Upper lobe of right lung (tissue), 1 donor: ENCODE measurements at places on chromosomes 1 and 21. TPM values are rescaled to one million over a fixed set of nuclear protein-coding genes. Genes with fewer than 3 reads are reported as not detected.

GRCh38 chr1:46053734-46054133, 78.7 kb downstream of the PIK3R3 start:
- no peaks in the 10 kb centered on the region for H3K36me3 ChIP-seq
- H3K4me3 ChIP-seq, result no peak overlapping the region
- H3K27ac ChIP-seq, result no peak overlapping the region
- DNase-seq, result no peak
- H3K4me1 ChIP-seq, result no peaks in the 10 kb centered on the region

- H3K4me3 ChIP-seq, result no peak overlapping the region
- no peak for DNase-seq
- no peaks in the 10 kb centered on the region for H3K27me3 ChIP-seq
- no peaks in the 10 kb centered on the region for H3K36me3 ChIP-seq
- H3K27ac ChIP-seq, result no peak overlapping the region
Observed at GRCh38 chr1:162924179-162924578, 63.2 kb upstream of the CCDC190 start.

GRCh38 chr1:234768171-234768568, 158.2 kb upstream of the IRF2BP2 start:
- no peaks in the 10 kb centered on the region for H3K36me3 ChIP-seq
- H3K27ac ChIP-seq, result no peak overlapping the region
- H3K4me1 ChIP-seq, result peaks cover 14% of the 10 kb centered on the region
- H3K27me3 ChIP-seq, result no peaks in the 10 kb centered on the region
- DNase-seq, result no peak

- peaks cover 11% of the 10 kb centered on the region for H3K4me1 ChIP-seq
- peak; percentile 93 for DNase-seq
- H3K27me3 ChIP-seq, result no peaks in the 10 kb centered on the region
- peak within 1 kb of the TSS; percentile 83 for H3K27ac ChIP-seq
- peak within 1 kb of the TSS; percentile 74 for H3K4me3 ChIP-seq
- peaks cover 7% of the 10 kb centered on the region for H3K36me3 ChIP-seq
Observed at GRCh38 chr1:109655615-109656519, at the start of gene GSTM4. TSS of gene GSTM4 (plus strand) at chr1:109656099. CDS start at chr1:109656390, 291 bp downstream.

DNA sequence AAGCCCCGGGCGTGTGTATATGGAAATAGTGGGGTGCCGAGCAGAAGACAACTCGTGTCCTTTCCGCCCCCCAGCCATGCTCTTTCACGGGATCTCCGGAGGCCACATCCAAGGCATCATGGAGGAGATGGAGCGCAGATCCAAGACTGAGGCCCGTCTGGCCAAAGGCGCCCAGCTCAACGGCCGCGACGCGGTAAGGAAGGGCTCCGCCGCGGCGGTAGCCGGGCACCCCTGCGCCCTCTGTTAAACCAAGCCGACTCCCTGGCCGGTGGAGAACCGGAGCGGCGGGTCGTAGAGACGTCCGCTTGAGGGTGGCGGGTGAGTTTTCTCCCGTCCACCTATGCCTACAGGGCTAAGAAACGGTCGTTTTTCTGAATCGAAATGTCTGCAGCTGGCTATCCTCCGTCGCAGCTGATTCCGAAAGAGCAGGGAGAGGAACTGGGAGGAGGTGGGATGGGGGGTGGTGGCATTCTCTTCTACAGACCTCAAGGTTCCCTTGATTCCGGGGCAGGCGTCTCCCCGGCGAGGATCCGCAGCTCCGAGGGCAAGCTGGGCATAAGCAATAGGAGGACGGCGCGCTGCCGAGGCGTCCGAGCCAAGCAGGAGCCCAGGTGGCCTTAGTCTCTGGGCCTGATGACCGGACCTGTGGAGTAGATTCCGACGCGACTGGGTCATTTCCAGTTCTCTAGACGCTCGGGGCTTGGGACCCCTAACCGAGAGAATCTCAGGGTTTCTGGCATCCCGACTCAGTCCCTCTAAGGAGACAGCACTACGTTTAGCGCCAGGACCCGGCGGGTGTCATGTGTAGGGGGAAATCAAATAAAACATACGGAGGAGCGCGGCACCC, 856 bp downstream of the LHX9 start:
- peak overlapping the region; percentile 6 for H3K27ac ChIP-seq
- peaks cover 100% of the 10 kb centered on the region for H3K27me3 ChIP-seq
- H3K4me1 ChIP-seq, result peaks cover 47% of the 10 kb centered on the region
- DNase-seq, result no peak
- no peaks in the 10 kb centered on the region for H3K36me3 ChIP-seq

- H3K27ac ChIP-seq, result no peak overlapping the region
- H3K27me3 ChIP-seq, result no peaks in the 10 kb centered on the region
- no peak for DNase-seq
- no peak overlapping the region for H3K4me3 ChIP-seq
Observed at GRCh38 chr1:219581344-219581743, 31.6 kb downstream of the ZC3H11B start.

DNA sequence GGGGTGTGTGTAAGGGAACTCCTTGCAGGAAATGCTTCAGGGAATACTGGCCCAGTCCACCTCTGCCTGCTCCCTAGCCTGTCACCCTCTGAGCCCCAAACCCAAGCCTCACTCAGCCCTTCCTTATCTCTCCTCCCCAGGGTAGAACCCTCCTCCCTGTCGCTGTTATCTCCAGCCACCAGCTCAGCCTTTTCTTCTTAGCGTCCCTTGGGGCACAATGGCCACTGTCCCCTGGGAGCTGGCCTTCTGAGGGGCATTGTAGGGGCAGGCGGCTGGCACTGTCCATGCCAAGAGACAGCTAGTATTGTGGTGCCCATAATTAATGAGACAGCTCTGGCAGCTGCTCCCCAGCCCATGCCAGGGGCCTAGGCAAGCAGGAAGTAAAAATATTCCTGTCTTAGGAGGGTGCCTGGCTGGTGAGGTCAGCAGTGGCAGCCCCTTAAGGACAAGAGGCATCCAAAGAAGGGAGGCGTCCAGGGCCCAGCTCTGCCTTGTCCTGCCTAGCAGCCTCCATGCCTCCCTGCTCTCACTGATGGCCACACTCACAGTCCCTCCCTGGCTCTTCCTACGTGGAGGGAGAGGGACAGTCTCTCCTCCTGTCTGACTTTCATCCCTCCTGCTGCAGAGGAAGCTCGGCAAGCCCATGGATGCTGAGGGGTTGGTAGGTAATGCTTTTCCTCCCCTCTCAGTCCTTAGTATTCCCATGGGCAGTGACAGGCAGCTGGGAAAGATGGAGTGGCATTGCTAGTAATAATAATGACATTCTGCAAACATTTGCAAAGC, 37.5 kb downstream of the KCNQ4 start:
- no peaks in the 10 kb centered on the region for H3K36me3 ChIP-seq
- no peaks in the 10 kb centered on the region for H3K27me3 ChIP-seq
- H3K4me1 ChIP-seq, result peaks cover 18% of the 10 kb centered on the region
- no peak for DNase-seq
- H3K4me3 ChIP-seq, result no peak overlapping the region
- H3K27ac ChIP-seq, result no peak overlapping the region

GRCh38 chr1:111392460-111392945, 35.0 kb downstream of the OVGP1 start:
- DNase-seq, result no peak
- no peak overlapping the region for H3K4me3 ChIP-seq
- no peaks in the 10 kb centered on the region for H3K36me3 ChIP-seq
- H3K4me1 ChIP-seq, result no peaks in the 10 kb centered on the region
- no peak overlapping the region for H3K27ac ChIP-seq
- H3K27me3 ChIP-seq, result no peaks in the 10 kb centered on the region

- no peak for DNase-seq
- H3K36me3 ChIP-seq, result no peaks in the 10 kb centered on the region
- H3K27ac ChIP-seq, result no peak overlapping the region
- H3K27me3 ChIP-seq, result no peaks in the 10 kb centered on the region
Observed at GRCh38 chr1:231666220-231666936, 39.8 kb downstream of the DISC1 start.

DNA sequence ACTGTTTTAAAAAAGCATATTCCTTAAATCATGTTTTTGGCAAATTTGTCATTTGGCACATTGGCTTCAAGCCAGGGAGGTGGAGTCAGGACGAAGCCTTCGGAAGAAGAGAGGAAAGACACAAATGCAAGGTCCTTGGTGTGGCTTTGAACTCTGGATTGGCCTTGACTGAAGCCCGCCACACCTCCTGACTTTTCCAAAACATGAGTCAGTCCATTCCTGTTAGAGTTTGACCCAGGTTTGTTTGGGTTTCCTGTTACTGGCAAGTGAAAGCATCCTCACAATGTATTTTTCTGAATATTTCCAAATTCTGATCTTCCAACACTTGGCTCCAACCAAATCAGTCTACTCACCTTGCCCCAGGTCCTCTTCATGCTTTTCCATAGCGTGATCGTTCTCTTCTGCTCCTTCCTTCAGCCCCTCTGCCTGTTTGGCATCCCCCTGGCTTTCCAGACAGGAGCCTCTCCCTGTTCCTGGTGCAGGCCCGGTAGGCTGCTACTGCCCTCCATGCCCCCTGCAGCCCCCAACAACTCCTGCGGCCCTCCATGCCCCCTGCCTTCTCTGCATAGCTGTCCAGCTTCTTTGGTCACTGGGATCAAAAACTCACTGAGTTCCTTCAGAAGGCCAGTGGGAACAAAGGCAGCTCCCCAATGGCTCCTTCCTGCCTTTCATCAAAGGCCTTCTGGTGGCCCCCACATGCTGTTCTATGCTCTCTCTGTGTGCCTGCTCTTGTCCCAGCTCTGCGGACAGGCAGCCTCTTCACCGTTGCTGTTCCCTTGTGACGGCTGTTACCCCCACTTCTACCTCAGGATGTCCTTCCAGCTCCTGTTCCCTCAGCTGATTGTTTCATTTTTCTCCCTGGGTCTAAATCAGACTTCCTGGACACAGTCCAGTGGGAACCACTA, 30.4 kb upstream of the SLC30A1 start:
- DNase-seq, result no peak
- H3K36me3 ChIP-seq, result no peaks in the 10 kb centered on the region
- H3K27me3 ChIP-seq, result no peaks in the 10 kb centered on the region
- no peak overlapping the region for H3K4me3 ChIP-seq

DNA sequence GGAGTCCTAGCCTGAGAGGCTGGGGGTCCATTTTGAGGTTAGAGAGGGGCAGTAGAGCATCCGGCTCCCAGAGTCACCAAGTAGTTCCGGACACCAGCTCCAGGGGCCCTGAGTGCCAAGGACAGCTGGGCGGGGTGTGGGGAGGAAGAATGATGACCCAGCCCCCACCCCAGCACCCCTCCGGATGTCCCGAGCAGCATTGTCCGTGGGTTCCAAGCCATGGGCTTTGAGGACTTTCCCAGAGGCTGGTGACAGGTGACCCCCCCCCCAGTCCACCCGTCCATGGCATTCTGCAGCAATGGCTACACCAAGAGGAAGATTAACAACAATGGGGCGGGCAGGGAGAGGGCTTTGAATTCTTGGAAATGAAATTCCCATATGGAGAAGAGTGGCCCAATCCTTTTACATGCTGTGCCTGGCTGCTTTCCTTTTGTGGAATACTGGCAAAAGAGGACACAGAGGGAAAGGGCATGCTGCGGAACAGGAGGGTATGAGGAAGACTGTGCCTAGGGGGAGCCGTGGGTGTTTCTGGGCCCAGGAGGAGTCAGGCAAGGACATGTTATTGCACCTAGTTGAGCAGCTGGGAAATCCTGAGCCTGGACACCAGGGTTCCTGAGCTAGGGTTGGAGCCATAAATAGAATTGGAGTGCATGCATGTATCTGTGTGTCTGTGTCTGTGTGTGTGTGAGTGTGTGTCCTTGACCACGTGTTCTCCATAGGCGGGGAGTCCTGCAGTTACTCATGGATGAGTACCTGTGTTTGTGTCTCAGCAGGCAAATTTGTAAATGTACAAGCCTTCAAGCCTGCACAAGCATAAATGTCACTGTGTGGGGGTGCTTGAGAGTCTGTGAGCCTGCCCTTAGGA, 956 bp downstream of the ATP1A2 start:
- H3K27ac ChIP-seq, result no peak overlapping the region
- no peaks in the 10 kb centered on the region for H3K27me3 ChIP-seq
- peak overlapping the region; percentile 8 for H3K4me3 ChIP-seq
- no peak for DNase-seq

DNA sequence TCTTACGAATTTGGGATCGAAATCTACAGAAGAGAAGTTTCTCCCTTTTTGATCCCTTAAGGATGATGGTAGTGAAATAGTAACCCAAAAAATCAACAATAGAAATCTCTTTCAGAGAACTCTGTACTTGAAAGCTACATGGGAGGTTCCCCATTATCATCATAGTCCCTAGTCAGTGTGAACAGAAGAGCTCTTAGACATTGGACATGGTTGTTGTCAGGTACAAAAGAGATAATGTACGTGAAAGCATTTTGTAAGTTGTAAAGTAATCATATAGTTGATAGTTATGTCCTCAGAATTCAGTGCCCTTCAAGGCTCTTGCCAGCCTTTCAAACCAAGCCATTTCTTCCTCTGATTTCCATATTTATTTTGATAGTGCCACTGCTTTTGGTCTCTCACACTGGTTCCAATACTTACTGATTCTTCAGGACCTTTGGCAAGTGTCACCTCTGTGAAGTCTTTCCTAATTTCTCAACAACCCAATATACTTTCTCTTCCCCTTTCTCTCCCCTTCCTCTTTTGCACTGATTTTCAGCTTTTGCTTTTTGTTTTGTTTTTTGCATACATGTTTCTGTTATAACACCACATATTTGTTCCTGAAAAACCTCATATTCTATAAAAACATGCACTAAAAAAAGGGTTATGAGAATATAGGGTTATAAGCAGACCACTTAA, 22.4 kb downstream of the VPS45 start:
- H3K36me3 ChIP-seq, result peaks cover 65% of the 10 kb centered on the region
- no peak overlapping the region for H3K27ac ChIP-seq
- no peak overlapping the region for H3K4me3 ChIP-seq
- H3K27me3 ChIP-seq, result no peaks in the 10 kb centered on the region
- no peak for DNase-seq

GRCh38 chr1:167082511-167083027, 7.6 kb downstream of the GPA33 start:
- DNase-seq, result no peak
- no peaks in the 10 kb centered on the region for H3K4me1 ChIP-seq
- no peaks in the 10 kb centered on the region for H3K36me3 ChIP-seq
- H3K4me3 ChIP-seq, result no peak overlapping the region
- H3K27ac ChIP-seq, result no peak overlapping the region
- H3K27me3 ChIP-seq, result no peaks in the 10 kb centered on the region

The TMEM82 gene
- total RNA-seq, result not detected

The ADAMTS4 gene
- total RNA-seq, result 7.8 TPM

The CTNNBIP1 gene
- 47.6 TPM for total RNA-seq

The TLCD4 gene
- 13.6 TPM for total RNA-seq

The AGBL4 gene
- not detected for total RNA-seq

The TIE1 gene
- total RNA-seq, result 59.4 TPM

The OR10J4 gene
- total RNA-seq, result not detected

The LTN1 gene
- 25.7 TPM for total RNA-seq

The AZIN2 gene
- 2.3 TPM for total RNA-seq
